ENCODE measurements at places on chromosomes 11 and 22.
A peak's percentile ranks its signal among the peaks of the same experiment; 100 is the strongest.

DNA sequence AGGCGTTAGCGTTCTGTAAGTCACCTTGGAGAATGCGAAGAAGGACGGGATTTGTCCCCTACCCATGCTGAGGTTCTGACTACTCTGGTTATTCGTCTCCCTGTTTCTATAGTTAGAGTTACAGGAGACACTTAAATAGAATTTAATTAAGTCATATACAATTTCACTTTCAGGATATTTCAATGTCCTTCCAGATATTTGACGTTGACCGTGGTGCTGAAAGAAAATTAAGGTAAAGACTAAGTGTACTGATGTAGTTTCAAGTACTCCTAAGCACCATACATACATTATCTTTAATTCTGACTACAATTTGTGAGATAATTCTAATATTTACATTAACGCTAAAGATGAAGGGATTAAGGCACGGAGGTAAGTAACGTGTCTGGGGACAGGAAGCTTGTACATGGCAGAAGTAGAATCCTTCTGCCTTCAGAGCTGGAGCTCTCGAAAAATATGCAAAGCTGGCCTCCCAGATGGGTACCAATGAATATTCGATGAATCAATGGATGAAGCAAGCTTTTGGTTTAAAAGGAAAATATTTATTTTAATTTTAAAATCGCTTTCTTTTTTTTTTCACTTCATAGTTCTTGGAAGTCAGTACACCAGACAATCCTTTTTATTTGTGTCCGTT lies 539 bp upstream of the SLC36A4 start:
- DNase-seq: peak; percentile 29

GRCh38 chr11:60242740-60243239 lies at the start of gene MS4A4E:
MS4A4E (minus strand) TSS chr11:60243137; CDS start chr11:60230055, 13,082 bp downstream.
- DNase-seq: peak; percentile 68

- no peak for DNase-seq
Measured at GRCh38 chr11:115578275-115578674, 74.1 kb upstream of the CADM1 start.

DNA sequence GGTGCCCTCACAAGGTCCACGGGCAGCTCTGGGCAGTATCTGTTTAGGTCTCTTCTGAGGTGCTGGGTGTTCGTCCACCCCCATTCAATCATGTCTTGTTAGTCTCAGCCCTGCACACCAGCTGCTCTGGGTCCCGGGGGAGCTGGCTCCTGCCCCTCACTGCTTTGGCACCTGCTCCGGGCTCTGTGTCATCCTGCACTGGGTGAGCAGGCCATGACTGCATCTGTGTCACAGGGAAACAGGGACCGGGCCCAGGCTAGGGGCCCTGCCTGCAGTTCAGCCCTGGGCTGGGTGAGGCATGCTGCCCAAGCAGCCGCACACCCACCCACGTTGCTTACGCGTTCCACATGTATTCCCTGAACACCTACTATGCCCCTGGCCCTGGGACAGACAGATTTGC lies 43.9 kb downstream of the ELFN2 start:
- DNase-seq: no peak

GRCh38 chr11:134528453-134528852 lies 116.4 kb upstream of the B3GAT1 start:
- no peak for DNase-seq

- no peak for DNase-seq
Measured at GRCh38 chr11:65424205-65425104, 1.9 kb downstream of the NEAT1 start.

GRCh38 chr11:35107861-35108260 lies 31.1 kb upstream of the CD44 start:
- peak; percentile 74 for DNase-seq

DNA sequence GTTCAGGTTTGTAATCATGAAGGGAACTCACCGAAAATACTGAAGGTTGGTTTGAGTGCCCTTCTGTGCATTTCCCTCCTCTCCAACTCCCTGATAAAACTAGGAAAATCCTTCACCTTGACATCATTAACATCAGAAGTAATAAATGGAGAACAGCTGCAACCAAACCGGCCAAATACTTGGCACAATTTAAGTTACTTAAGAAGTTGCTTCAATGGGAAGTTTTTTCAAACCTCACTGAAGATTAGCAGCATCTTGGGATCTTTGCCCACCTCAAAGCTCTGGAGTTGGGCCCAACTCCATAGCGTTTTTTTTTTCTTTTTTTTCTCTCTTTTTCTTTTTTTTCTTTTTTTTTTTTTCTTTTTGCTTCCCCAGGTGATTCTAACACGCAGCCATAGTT lies 784.8 kb downstream of the KCNA4 start:
- no peak for DNase-seq

GRCh38 chr11:61971248-61972111 lies 4.0 kb upstream of the FTH1 start:
- peak; percentile 95 for DNase-seq

DNA sequence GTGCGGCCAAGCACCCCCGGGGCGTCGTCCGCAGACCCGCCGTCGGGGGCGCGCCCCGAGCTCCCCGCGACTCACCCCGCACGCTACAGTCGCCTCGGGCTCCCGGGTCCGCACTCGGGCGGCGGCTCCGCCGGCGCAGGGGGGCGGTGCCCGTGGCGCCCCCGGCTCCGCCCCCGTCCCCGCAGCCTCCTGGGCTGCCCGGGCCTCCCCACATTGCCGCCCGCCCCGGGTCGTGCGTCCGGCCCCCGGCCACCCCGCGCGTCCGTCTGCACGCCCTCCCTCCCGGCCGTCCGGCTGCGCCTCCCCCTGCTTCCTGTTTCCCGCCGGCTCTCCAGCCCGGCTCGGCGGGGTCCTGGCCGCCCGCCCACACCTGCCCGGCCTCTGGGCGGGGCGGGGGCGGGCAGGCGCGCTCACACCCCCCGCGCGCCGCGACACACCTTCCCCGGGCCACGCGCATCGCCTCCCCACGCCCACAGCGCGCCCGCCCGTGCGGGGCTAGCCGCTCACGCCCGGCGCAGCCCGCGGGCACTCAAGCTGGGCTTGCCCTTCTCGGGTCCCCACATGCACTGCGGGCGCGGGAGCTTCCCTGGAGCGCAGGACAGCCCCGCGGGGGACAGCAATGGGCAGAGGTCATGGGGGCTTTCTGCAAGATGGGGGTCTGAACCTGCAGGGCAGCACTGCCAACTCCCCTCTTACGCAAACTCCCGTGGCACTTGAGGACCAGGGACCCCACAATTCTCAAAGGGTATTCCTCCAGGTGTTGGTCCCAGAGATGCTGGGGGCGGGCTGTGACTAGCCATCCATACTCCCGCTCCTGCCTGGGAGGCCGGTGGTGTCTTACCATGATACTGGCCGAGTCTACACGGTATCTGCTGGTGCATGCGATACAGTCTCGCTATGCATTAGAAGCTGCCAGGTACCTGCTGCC lies at the start of gene CARD10:
Gene CARD10, minus strand, starts transcription at position 148 of the 928 bp plus-strand sequence. CDS start 215 bp downstream, outside the sequence.
- DNase-seq: no peak

DNA sequence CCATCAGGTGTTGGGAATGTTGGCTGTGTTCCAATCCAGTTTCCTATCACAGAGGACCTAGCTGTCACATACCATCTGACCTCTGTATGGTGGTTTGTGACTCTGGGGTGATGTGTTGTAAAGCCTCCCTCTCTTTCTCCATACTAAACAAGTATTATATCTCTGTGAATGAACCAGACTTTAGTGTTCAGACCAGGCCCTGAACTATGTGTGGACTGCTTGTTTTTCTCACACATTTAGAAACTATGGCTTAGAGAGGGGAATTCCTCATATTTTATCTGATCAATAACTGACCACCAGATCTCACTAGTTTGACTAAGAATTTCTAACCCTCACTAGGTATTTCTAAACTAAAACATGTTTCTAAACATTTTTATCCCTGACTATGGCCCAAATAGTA lies 17.5 kb downstream of the NCR3LG1 start:
- DNase-seq: no peak

GRCh38 chr11:125505492-125506080 lies 9.5 kb upstream of the FEZ1 start:
- DNase-seq: no peak

DNA sequence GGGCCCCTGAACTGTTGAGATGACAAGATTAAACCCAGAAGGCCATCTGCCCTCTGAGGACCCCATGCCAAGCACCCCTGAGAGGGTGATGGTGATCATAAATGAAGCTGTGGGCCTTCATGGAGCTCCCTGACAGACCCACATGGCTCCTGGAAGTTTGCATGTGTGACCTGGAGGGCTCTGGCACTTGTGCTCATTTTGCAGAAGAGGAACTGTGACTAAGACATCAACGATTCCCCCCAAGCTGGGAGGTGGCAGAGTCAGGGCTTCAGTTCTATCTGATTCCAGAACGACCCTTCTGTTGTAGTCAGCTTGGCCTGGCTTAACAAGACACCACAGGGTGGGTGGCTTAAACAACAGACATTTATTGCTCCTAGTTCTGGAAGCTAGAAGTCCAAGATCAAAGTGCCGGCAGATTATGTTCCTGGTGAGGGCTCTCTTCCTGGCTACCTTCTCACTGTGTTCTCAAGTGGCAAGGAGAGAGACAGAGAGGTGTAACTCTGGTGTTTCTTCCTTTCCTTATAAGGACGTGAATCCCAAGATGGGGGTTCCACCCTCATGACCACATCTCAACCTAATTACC lies 46.4 kb upstream of the CD82 start:
- no peak for DNase-seq

GRCh38 chr22:44809456-44809855 lies 57.1 kb downstream of the ARHGAP8 start:
- DNase-seq: no peak

DNA sequence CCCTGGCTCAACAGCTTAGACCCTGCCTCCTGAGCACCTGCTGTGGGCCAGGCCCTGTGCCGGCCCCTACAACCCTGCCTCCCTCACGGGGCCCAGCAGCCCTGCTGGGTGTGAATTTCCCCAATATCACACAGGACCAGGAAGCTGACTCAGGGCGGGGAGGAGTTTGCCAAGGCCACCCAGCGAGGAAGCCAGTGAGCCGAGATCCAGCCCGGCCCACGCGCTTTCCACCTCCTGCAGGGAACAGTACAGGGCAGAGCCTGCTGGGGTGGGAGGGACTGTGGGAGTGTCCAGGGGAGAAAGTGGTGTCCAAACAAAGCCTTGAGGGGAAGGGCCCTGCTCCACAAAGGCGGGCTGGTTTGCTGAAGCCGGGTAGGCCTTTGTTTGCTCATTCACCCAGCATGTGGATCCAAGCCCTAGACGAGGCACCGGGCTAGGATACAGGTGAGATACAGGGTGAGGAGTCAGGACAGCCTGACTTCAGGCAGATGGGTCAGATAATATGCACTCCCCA lies 26.8 kb downstream of the RPL3 start:
- DNase-seq: peak; percentile 63

GRCh38 chr11:22192289-22192641 lies 620 bp upstream of the ANO5 start:
- no peak for DNase-seq

- DNase-seq: no peak
Measured at GRCh38 chr11:45285930-45286632, at the start of gene SYT13. SYT13 (minus strand) TSS chr11:45286341; CDS start chr11:45286207, 134 bp downstream.

- DNase-seq: no peak
Measured at GRCh38 chr22:49781289-49781782, 46.3 kb downstream of the BRD1 start.

DNA sequence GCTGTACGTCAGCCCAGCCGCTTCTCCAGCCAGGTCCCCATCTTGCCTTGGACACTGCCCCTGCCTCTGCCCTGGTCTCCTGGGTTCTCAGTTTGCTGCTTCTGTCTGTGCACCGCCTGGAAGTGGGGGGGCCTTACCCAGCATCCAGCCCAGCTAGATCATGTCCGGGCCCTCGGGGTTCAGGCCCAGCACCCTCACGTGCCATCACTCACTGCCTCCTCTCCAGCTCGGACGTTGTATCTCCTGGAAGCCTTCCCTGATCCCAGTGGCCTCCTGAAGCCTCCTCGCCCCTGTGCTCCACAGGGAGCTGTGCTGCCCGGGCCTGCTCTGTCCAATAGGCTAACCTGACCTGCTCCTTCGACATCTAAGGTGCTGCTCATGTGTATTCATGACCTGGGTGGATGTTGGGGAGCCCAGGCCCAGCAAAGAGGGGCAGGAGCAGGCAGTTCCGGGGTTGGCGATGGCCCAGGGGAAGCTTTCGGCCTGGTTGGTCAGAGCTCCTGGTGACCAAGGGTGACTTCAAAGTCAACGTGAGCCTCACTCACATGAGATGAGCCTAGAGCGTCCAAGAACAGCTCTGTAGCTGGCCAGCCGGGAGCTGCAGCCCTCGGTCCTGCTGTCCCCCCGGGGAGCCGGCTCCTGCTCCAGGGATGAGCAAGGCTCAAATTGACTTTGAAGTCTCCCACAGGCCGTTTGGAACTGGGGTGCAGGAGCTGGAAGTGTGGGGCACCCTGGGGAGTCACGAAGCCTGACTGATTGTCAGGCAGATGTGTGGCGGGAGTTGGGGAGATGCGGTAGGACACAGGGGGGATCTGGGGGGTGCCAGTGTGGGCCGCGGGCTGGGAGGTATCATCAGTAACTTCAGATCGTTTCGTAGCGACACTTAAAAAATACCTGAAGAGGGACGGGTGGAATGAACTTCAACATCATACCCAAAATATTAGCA lies 5.2 kb upstream of the ASCL2 start:
- no peak for DNase-seq

DNA sequence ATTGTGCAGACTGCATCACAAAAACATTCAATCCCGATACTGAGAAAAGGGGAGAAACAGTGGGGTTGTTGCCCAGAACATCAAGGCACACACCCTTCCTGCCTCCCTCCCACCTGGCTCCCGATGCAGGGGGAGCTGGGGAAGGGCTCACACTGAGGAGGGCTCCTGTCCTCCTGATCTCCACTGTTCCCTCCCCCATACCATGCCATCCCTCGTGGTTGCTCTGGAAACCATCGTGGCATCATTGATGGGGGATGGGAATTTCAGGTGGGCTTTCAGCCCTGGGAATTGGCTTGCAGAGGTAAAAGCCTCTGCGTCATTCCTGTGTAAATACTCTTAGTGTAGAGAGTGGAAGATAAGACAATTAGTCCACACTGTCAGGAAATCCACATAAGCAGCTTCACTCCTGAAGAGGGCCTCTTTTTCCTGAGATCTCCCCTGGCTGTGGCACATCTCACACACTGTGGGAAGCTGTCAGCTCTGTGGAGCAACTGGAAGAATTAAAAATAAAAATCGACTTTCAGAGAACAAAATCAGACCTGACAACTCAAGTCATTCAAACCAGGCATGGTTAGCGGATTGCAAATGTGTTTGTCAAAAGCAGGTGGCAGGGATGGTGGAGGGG lies 176.0 kb downstream of the CHST1 start:
- DNase-seq: no peak
